ENCODE measurements at places on chromosomes 7 and 10.

- DNase-seq = no peak
Measured at GRCh38 chr10:26169466-26169865, 47.1 kb upstream of the GAD2 start.

GRCh38 chr10:2837674-2838073, 229.7 kb upstream of the PFKP start:
- DNase-seq = no peak

GRCh38 chr7:151506901-151507382, 12.8 kb downstream of the RHEB start:
- DNase-seq = no peak

GRCh38 chr10:50999163-50999562, 75.1 kb upstream of the PRKG1 start:
- DNase-seq = no peak

- DNase-seq = no peak
Measured at GRCh38 chr10:129523031-129523722, 56.1 kb downstream of the MGMT start.

GRCh38 chr7:90178679-90179278, 24.5 kb downstream of the STEAP1 start:
- DNase-seq = no peak

DNA sequence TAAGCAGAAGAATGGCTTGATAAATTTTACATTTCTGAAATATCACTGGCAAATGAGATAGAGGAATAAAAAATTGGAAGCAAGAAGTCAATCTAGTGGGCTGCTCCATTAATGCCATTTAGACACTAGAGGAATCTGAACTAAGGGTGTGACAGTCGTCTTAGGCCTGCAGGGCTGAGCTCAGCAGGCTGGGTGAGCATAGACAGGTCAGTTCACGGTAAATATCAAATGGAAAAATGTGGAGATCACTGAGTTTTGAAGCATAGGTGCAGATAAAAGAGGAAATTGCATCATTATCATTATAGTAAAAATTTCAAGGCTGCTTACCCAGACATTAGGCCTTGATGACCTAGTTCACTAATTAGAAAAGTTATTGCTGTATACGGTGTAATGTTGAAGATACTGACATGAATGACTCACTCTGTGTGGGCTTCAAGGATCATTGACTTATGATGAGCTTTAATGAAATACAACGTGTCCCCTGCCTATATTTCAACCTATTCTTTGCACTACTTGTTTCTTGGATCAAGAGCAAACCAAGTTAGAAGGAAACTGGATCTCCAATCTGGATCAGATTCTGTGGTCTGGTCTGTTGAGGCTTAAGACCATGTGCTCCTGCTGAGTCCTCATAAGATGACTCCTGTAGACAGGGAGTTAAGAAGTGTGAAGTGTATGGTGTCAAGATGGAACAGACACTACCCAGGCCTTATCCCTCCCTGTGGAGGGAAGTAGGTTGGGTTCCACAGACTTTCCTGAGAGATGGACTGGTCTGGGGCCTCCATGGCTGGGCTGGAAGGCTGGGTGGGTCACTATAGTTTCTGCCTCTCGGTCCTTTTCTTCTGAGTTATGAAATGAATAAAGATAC, 3.6 kb downstream of the OR2F2 start:
- no peak for DNase-seq

Data from germinal center (tissue), 1 donor.